NCI-H1417 (cell line): ENCODE measurements at places on chromosomes 12 and 14.
A peak's percentile ranks its signal among the peaks of the same experiment; 100 is the strongest.

GRCh38 chr12:105561546-105562198, 231.2 kb downstream of the C12orf75 start:
- DNase-seq: no peak

GRCh38 chr12:13257356-13257875, 60.9 kb downstream of the EMP1 start:
- no peak for DNase-seq

GRCh38 chr14:76472199-76472723, 96.3 kb downstream of the ESRRB start:
- DNase-seq: peak; percentile 79

- no peak for DNase-seq
Measured at GRCh38 chr12:85369365-85370154, 89.5 kb downstream of the ALX1 start.

DNA sequence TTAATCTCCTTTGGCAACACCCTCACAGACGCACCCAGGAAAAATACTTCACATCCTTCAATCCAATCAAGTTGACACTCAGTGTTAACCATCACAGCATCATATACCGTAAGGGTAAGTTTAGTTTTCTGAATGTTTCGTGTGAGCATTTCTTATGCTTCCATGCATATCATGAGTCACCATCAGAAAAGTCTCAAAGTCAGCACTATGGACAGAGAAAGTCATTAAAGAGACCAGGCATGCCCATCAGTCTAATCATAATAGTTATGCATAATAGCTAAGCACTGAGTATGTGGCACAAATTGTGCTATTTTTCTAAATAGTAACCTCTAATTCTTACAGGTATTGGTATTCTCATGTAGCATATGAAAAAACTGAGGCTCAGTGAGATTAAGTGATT, 158.8 kb upstream of the PRMT8 start:
- DNase-seq: no peak

DNA sequence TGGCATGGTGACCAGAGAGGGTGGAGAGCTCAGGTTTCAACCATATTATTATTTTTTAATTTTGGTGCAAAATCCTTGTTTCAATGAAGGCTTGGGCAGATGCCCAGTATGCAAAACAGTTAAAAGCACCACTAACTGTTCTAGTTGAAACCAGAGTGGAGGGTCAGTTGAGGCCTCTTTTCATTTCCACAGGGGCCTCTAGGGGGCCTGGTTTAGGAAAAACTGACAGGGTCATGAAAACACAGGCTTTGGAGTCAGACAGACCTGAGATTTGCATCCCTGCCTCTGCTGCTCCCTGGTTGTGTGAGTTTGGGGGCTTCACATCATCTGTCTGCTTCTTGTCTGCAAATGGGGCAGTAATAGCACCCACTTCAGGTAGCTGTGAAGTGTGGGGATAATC, 3.3 kb upstream of the RPH3A start:
- peak; percentile 53 for DNase-seq

GRCh38 chr12:92134638-92135274, 10.9 kb downstream of the BTG1 start:
- DNase-seq: no peak
